ENCODE measurements at places on chromosomes 5 and 9. TPM values are rescaled to one million over a fixed set of nuclear protein-coding genes. Genes with fewer than 3 reads are reported as not detected.

Gene GLRX
- total RNA-seq = 59.2 TPM

Gene EIF4EBP3
- 6.0 TPM for total RNA-seq

Gene KCNV2
- not detected for total RNA-seq

Gene PKD2L2
- total RNA-seq = not detected

Gene SNAPC3
- total RNA-seq = 18.5 TPM

Gene SLC6A19
- total RNA-seq = not detected

Gene CARTPT
- not detected for total RNA-seq

Gene MUSK
- not detected for total RNA-seq

Gene SPINK4
- total RNA-seq = not detected

Gene TRIM52
- 43.4 TPM for total RNA-seq

Gene IARS1
- total RNA-seq = 66.2 TPM

Gene TNFSF8
- 6.0 TPM for total RNA-seq

DNA sequence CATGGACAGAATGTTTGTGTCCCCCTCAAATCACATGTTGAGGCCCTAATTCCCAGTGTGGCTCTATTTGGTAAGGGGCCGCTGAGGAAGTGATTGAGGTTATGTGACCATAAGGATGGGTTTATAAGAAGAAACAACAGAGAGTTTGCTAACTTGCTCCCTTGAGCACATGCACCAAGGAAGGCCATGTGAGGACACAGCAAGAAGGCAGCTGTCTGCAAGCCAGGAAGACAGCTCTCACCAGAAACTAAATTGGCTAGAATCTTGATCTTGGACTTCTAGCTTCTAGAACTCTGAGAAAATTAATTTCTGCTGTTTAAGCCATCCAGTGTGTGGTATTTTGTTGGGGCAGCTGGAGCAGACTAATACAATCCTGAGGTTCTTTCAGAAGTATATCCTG, 35.2 kb upstream of the CDC42SE2 start:
- DNase-seq = no peak

DNA sequence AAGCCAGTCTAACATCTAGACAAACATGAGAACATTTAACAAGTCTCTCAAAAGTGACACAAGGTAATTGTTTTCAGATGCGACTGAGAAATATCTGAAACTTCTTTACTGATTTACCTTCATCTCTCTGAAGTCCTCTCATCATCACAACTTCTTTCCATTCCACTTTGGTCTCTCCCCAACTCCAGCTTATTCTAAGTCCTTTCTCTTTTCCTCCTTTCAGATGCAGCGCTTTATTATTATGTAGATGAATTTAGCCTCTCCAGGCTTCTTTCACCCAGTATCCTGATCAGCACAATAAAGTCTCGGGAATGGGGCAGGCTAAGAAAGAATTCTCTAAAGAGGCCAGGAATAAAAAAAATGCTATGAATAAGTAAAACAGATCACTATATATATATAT, 128.0 kb downstream of the KCTD16 start:
- DNase-seq = no peak

- no peak for DNase-seq
These were observed 45.5 kb downstream of the TNFSF8 start for GRCh38 chr9:114884787-114885452.

GRCh38 chr9:111013250-111013649, 25.0 kb downstream of the LPAR1 start:
- no peak for DNase-seq

- no peak for DNase-seq
These were observed 1.1 kb upstream of the DNAJB5 start for GRCh38 chr9:34988218-34989002.

- no peak for DNase-seq
These were observed 81.8 kb downstream of the LURAP1L start for GRCh38 chr9:12856603-12857002.

- DNase-seq = no peak
These were observed 1.5 kb upstream of the DNM1 start for GRCh38 chr9:128201441-128202369.

GRCh38 chr9:116986015-116986414, 298.9 kb downstream of the TRIM32 start:
- no peak for DNase-seq

DNA sequence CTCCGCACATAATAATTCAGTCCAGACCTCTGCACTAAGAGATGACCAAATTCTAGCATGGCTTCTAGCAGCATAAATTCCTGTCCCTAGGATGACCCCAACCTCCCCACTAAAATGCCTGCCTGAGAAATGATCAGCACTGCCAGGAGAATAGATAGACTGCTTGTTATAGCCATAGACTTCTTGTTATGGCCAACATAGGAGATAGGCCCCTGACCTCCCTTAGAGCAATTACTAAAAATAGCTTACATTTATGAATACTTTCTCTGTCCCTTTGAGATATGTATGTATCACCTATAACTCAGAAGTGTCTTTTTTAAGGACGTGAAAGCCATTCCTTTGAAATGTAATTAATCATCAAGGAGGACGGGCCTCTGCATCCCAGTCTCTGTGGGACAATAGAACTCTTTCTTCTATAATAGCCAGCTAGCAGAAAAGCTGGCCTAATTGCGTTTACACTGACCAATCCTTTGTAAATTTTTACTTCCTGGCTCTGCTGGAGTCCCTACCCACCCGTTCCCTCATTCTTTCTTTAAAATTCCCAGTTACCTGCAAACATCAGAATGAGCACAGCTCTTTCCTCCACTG, 1002.7 kb downstream of the CDH18 start:
- no peak for DNase-seq

GRCh38 chr9:121975801-121976277, 117.3 kb downstream of the TTLL11 start:
- no peak for DNase-seq

GRCh38 chr5:105158526-105158925, 1595.9 kb upstream of the NUDT12 start:
- DNase-seq = no peak

DNA sequence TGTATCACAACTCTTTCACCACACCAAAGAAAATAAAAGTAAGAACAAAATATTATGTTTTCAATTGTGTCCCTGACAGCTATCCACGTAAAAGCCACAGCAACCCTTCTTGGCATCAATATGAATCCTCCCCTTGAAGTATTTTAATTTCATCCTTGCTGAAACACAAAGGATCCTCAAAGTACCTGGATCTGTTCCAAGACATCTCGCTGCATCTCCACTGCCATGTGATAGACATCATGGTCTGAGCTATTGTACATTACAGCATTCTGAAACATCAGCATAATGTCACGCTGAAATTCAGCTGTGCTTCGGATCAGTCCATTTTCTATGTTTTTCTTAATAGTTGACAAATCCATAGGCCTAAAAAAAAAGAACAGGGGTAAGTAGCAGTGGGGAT, 17.7 kb downstream of the BRD8 start:
- no peak for DNase-seq

GRCh38 chr5:82285206-82285605, 7.1 kb upstream of the RPS23 start:
- no peak for DNase-seq

DNA sequence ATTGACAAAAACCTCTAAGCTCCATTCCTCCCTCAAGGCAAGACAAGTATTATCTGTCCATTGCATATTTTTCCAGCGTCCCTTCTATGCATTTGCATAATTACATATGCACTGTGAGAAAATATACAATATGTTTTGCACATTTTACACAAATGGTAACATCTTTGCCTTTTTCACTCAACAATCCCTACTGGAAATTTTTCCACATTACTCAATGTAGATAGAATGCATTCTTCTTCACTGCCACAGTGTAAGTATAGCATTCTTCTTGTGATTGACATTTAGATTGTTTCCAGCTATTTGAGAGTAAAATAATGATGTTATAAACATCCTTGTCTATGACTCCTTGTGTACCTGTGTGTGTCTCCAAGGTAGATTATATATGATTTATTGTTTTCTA, 205.0 kb downstream of the SLIT3 start:
- no peak for DNase-seq

GRCh38 chr9:98380065-98380681, 124.7 kb upstream of the TBC1D2 start:
- DNase-seq = no peak

- peak; percentile 55 for DNase-seq
These were observed 56.7 kb downstream of the PIK3R1 start for GRCh38 chr5:68272289-68272688.
